Hippocampal formation (tissue), 2 donors: ENCODE measurements at places on chromosomes 4 and X.
A peak's percentile ranks its signal among the peaks of the same experiment; 100 is the strongest.

DNA sequence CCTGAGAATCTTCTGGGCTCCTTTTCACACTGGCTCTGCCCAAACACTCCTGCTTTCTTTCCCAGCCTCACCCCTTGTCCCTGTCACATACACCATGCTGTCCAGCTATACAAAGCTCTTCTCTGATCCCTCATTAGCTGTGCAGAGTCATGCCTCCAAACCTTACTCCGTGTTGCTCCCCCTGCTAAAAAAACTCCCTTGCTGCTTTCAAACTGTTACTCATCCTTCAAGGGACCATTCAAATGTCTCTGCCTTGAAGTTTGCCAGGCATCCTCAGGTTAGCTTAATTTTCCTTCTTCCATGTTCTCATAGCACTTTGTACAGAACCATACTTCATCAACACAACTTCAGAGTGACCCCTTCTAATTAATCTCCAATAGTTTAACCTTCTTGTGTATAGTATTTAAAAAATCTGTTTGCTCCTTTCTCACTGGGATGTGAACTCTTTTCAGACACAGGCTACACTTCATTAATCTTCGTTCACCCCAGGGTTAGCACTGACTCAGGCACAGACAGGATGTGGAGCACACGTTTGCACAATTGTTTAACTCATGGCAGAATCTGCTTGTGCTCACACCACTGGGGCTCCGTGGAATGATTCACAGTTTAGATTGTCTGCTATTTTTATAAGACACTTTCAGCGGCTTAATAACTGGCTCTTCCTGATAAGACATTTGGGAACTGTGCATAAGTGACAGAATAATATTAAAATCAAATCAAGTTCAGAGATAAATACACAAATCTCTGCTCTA lies 21.4 kb upstream of the SEL1L3 start:
- no peak for DNase-seq

DNA sequence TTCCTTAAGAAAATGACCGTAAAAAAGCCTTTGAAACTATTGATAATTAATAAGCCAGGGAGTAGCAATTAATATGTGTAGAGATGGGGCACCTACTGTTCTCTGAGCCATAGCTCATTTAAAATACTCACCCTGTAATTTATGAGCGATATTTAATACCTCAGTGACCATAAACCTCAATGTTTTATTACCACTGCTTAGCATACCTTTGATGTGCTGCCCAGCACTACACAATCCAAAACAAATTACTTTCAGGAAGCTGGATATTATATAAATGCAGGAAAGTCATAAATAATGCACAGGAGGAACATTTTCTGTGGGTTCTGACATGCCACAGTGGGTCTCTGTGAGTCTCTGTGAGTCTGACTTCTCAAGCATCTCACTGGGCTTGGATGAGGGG lies 166.1 kb upstream of the RPL34 start:
- no peak for DNase-seq

- no peak for DNase-seq
Measured at GRCh38 chr4:22625311-22625710, 67.4 kb upstream of the GBA3 start.

GRCh38 chr4:71584585-71584984 lies 199.3 kb downstream of the GC start:
- no peak for DNase-seq

DNA sequence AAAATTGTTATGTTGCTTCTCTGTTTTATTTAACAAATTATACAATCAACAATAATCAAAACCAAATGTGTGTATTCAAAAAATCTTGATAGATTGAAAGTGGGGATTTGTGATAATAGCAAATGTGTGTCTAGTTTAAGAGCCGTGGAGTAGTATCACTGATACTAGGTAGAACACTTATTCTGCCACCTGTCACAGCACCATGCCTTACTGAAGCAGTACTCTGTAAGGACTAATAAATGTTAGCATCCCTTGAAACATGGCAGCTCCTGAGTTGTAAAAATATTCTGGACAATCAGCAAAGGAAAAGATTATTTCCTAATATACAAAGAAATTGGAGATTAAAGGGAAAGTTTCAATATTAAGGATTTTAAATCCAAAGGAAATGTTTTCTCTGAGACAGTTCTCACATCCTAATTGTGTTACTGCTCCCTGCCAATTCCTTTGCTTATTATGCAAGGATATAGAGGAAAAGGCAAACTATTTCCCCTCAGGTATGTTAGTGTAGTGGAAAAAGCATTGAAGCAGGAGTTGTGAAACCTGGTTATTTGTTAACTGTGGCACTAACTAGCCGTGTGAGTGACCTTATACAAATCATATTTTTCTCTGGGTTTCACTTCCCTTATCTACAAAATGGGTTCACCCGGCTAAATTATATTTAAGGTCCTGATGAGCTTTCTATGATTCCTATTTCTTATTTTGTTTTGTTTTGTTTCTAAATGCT lies 303.1 kb downstream of the ARHGAP24 start:
- no peak for DNase-seq

DNA sequence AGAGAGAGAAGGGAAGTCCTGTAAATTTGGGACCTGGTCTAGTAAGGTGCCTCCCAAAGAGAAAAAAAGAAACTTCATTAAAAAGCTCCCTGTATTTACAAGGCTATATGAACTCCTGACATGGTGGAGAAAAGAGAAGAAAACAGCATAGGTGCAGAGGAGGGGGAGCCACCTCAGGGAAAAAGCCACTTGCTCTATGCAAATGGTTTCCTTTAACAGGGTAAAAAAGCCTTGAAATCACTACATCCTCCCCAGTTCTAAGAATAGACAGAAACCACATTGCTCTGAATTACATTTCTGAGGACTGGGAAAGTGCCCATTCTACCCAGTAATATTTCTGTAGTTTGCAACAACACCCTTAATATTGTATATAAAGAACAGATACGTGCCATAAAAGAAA lies 165.5 kb downstream of the KLF8 start:
- DNase-seq, result no peak

- peak; percentile 10 for DNase-seq
Measured at GRCh38 chr4:112704991-112705845, 68.3 kb downstream of the LARP7 start.

GRCh38 chrX:123083924-123084323 lies 100.2 kb upstream of the GRIA3 start:
- no peak for DNase-seq

GRCh38 chr4:157574606-157575005 lies 354.1 kb downstream of the GRIA2 start:
- no peak for DNase-seq

DNA sequence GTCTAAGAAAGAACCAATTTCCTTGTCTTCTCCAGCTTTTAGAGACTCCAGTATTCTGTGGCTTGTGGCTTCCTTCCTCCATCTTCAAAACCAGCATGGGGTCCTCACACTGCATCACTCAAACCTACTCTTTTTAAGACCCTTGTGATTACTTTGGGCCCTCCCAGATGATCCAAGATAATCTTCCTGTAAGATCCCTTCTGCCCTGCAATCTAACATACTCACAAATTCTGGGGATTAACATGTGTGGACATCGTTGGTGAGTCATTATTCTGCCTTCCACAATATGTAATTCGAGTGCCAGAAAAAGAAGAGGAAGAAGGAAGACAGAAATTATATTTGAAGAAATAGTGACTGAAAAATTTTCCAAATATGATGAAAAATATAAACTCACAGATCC lies 47.9 kb downstream of the BEND4 start:
- DNase-seq, result no peak
